ENCODE measurements at places on chromosomes 3 and 15.

DNA sequence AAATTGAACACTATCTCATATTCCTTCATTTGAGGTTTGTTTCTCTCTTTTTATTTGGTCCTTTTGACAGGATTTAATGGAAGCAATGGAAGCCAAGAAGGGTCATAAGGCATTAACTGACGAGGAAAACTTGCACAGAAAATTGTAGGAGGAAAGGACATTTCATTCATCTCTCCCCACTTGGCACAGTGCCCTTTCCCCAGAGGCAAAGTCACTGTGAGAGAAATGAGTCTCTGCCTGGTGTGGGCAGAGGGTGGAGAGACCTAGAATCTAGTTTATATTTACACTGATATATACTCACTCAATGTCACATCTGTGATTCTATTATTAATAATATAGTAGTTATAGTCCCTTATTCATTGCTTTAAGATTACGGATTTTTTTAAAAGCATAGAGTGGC lies 324.6 kb upstream of the IL12A start:
- DNase-seq, result no peak

- no peak for DNase-seq
These were observed 540.6 kb downstream of the NLGN1 start for GRCh38 chr3:173938159-173938558.

- peak; percentile 32 for DNase-seq
These were observed 59.8 kb downstream of the SFMBT1 start for GRCh38 chr3:52986049-52986448.

DNA sequence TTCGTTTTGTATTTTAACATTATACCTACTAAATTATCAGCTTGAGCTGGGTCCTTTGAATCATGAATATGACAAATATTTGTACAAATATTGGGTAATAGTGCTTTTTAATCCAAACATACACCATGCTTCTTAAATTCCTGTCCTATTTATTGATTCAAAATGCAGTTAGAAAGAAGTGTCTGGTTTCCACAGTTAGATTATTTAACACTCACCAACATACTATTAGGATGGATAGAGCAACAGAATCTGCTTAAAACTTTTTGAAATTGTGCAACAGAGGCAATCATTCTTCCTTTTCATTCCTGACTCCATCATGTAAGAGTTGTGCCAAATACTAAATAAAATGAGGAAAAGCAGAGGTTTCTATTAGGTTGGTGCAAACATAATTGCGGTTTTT lies 281.2 kb downstream of the LSAMP start:
- no peak for DNase-seq

GRCh38 chr15:49044766-49045606 lies 1.3 kb downstream of the SECISBP2L start:
- DNase-seq, result no peak

- peak; percentile 8 for DNase-seq
These were observed 304.7 kb downstream of the SUCLG2 start for GRCh38 chr3:67349551-67350174.

GRCh38 chr3:64422192-64422591 lies 196.9 kb upstream of the PRICKLE2 start:
- DNase-seq, result no peak

- DNase-seq, result peak; percentile 77
These were observed 43.1 kb downstream of the MTHFS start for GRCh38 chr15:79853492-79854328.

GRCh38 chr3:157559401-157559800 lies 56.2 kb upstream of the VEPH1 start:
- no peak for DNase-seq

- no peak for DNase-seq
These were observed 6.2 kb upstream of the EHD4 start for GRCh38 chr15:41978534-41978933.

GRCh38 chr15:80918196-80918783 lies 71.3 kb downstream of the MESD start:
- DNase-seq, result peak; percentile 61

DNA sequence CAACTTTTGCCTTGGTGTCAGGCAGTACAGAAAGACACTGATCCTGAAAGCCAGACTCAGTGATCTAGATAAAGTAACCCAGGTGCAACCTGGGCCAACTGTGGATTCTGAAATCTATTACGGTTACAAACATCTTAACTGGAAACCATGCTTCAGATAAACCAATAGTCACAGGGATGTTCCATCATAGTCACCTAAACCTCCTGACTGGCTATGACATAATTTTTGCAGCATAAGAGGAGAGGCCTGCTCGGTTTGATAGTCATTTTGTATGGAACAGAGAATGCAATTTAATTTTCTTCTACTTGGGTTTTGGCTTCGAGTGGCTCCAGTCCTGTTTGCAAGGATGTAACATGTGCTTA lies 3.7 kb downstream of the SLCO3A1 start:
- DNase-seq, result no peak

DNA sequence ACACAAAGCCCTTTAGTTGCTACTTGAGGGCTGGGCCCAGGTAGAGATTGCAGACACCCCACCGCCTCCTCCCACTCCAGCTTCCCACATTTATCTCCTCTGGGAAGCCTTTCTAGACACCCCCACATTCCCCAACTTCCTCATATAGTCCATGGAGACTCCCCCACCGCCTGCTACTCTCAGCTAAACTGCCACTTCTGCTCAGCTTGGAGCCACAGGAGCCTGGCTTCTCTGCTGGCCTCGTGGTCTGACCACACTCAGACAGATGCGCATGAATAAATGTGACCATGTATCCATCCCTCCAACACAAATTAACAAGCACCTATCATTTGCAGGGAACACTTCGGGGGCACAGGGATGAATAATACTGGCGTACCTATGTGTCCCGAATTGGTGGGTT lies 10.5 kb upstream of the ACSBG1 start:
- DNase-seq, result no peak

DNA sequence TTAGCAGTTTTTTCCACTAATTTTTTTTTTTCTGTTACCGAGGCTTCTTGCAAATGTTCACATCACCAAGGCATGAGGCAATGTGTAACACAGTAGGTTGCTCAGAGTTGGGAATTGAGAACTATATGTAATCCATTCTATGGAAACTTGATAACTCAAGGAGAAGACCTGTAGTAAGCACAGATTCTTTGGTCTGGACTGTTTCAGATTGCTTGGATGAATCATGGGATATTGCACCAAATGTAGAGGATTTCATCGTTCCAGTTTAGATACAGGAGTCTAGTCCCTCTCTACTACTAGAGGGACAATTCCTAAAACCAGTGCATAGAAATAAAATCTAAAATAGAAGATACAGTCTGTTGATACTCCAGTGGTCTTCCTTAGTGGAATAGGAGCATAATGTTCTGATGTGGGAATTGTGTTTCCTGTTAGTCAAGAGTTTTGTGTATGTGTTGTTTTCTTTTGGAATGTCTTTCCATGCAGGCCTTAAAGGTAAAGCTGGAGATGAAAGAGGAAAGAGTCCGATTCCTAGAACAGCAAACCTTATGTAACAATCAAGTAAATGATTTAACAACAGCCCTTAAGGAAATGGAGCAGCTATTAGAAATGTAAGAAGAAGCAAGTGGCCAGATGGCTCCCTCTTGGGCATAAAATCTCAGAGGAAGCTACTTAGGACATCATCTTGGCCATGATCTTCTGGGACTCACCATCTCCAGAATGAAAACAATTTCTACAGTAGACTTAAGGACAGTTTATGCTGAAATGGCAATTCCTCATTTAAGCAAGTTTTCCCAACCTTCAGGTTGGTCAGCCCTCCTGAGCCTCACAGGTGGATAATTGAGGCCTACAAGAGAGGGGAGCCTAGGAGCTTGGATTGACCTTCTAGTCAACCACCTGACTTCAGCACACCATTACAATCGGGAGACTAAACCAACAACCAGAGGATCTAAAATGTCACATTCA lies 10.7 kb downstream of the KNSTRN start:
- peak; percentile 20 for DNase-seq

DNA sequence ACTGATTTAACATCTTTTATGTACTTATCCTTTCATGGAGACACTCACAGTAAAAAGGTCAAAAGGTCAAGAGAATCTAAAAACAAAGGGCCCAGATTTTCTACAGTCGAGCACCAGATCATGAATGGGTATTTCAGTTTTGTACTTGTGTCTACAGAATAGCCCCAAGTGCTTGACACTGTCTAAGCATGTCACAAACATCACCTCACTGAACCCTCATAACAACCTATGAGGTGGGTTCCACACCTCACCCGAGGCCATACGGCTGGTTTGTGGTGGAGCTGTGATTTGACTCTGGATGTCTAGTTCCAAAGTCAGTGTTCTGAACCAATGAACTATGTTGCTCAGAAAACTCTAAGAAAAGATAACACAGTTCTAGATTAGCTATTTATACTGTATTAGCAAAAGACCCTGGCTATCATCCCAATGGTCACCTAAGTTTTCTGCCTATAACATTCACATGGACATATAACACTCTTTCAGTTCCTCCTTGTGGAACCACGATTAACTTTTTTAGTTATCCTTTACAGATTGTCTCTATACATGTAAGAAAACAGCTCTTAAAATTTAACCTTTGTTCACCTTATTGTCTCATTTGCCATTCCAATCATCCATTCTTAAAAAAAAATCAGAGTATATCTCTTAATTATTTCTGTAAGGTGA lies 25.5 kb downstream of the TM6SF1 start:
- DNase-seq, result no peak

DNA sequence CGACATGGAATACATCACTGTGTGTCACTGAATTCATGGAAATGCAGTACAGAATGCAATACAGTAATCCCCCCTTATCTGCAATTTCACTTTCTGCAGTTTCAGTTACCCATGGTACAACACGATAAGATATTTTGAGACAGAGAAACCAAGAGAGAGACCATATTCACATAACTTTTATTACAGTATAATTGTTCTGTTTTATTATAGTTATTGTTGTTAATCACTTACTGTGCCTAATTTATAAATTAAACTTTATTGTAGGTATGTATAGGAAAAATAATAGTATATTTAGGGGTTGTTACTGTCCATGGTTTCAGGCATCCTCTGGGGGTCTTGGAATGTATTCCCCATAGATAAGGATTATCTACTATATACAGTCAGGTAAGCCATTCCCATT lies 61.8 kb downstream of the MBNL1 start:
- no peak for DNase-seq

- peak; percentile 70 for DNase-seq
These were observed 25.5 kb downstream of the RFT1 start for GRCh38 chr3:53104762-53105161.

DNA sequence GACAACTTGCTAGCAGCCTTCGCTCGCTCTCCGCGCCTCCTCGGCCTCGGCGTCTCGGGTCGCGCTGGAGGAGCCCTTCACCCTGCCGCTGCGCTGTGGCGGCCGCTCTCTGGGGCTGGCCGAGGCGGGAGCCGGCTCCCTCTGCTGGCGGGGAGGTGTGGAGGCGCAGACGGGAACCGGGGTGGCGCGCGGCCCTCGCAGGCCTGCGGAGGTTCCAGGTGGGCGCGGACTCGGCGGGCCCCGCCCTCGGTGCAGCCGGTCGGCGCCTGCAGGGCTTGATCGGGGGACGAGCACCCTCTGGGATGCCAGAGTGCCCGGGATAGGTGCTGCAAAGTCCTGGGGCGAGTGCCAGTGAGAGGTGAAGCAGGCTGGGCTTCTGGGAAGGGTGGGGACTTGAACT lies 989.9 kb downstream of the ROBO2 start:
- no peak for DNase-seq

- DNase-seq, result no peak
These were observed 9.2 kb upstream of the CD200R1L start for GRCh38 chr3:112855883-112856282.

- DNase-seq, result no peak
These were observed 9.2 kb upstream of the TIGIT start for GRCh38 chr3:114284644-114285043.

- DNase-seq, result no peak
These were observed 286.2 kb upstream of the STT3B start for GRCh38 chr3:31246293-31247062.

DNA sequence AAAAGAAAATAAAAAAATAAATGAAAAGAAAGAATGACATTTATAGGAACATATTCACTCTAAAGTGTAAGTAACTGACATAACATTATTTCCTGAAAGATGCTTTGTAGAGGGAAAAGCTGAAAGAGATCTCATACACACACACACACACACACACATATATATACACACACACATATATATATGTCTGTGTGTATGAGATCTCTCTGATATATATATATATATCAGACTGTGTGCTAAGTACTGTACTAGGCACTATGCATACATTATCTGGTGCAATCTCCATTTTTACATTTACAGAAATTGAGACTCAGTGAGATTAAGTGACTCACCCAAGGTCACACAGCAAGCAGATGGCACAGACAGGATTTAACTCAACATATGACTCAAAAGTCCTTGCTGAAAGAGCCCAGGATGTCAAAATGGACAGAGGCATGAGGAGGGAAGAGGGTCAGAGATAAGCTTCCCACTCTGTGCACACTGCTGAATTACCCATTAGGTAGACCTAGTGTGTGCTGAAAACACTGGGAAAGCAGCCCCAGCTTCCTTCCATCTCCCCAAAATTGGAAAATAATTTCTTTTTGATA lies 15.0 kb downstream of the BHLHE40 start:
- DNase-seq, result peak; percentile 94

DNA sequence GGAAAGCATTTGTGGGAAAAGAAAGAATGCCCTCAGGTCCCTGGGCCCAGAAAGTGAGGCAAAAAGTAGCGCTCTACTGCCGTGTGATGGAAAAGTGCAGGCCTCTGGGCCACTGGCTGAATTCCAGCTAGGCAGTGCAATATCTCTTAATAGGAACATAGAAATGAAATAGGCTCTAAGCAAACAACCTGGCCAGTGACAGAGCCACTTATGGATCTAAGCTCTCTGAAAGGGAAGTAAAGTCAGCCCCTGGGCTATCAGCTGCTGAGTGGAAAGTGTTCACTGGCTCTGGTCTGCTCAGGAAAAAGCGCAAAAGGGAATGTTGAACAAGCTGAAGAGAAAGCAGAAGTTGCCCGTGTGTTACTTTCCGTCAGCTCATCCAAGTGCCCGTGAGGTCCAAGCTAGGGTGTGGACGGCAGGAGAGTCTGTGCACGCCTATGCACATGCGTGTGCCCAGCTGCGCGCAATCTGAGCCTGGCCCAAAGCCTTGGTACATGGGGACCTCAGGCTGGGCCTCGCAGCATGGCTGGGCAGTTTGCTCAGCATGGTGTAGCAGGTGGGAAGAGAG lies 74.0 kb upstream of the RAD18 start:
- DNase-seq, result peak; percentile 45

DNA sequence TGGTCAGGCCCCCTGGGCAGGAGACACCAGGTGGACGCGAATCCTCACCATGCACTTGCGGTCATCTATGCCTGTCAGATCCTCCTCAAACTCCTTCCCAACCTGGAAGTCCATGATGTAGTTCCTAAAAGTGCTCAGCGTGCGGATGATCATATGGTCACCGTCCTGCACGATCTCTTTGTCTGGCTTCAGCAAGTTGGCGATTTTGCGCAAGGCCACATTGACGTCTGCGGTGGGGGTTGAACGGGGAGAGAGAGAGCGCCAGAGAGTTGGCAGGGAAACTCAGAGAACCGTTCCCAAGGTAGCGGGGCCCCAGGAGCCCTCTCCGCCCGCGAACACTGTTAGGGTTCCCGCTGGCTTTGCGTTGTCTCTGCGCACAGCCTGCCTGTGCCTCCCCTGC lies 809 bp downstream of the RBP1 start:
- peak; percentile 20 for DNase-seq

GRCh38 chr3:55074796-55075195 lies 146.9 kb upstream of the LRTM1 start:
- DNase-seq, result no peak

- no peak for DNase-seq
These were observed 7.9 kb downstream of the MESP2 start for GRCh38 chr15:89783861-89784685.

- DNase-seq, result no peak
These were observed 202.9 kb upstream of the CADM2 start for GRCh38 chr3:84755860-84756259.

All from suppressor macrophage treated with lipopolysaccharide for 1 hour (primary cell).